Activated T-helper 17 cell treated with anti-CD3 and anti-CD28 coated beads, Interleukin-2, amount 50 U/mL, for 72 hours (primary cell): ENCODE measurements at places on chromosomes 6 and 20. TPM values are rescaled to one million over a fixed set of nuclear protein-coding genes. Genes with fewer than 3 reads are reported as not detected.

- ATAC-seq = no peak
Observed at GRCh38 chr6:90508753-90509152, 78.1 kb downstream of the MAP3K7 start.

DNA sequence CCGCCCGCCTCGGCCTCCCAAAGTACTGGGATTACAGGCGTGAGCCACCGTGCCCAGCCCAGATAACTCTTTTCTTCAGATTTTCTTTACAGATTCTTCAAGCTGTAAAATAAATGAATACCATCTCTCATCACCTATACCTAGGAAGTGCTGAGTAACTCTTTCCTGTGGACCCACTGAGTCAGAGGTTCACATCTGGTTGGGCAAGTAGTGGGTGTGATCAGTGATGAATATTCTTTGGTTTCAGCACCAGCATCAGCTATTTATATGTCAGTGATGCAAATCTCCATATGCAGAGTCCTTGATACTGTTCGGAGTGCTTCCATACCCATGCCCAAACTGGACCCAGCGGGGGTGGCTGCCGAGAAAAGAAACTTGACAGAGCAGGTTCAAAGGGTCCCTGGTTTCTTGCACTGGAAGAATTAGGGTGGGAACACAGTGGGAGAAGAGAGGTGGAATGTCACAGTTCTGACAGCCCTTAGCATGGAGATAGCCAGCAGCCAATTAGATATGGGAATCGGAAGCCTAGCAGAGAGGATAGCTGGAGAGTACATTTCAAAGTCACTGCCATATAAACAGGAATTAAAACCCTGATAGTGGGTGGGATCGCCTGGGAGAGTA is 64.9 kb upstream of the DDR1 start:
- peak; percentile 81 for ATAC-seq

DNA sequence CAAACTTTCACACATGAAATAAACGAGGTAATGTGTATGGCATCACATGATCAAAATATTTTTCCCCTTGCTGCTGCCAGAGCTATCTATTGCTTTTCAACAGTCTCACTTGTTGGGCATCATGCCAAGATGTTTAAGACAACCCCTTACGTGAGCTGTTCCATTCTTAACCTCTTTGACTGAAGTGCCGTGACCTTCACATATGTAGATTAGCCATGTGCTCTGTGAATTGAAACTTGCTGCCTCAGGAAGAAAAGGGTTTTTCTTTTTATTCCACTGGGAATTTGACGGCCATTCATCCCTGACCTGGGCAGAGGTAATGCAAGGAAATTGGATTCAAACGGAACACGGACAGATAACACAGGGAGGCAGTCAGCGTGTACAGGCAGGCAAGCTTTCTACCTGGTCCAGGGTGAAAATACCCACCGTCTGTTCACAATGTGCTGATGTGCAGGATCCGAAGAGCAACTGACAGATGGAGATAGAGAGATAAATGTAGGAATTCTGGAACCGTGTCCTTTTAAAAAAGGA is 14.2 kb downstream of the ARID1B start:
- peak; percentile 74 for ATAC-seq

DNA sequence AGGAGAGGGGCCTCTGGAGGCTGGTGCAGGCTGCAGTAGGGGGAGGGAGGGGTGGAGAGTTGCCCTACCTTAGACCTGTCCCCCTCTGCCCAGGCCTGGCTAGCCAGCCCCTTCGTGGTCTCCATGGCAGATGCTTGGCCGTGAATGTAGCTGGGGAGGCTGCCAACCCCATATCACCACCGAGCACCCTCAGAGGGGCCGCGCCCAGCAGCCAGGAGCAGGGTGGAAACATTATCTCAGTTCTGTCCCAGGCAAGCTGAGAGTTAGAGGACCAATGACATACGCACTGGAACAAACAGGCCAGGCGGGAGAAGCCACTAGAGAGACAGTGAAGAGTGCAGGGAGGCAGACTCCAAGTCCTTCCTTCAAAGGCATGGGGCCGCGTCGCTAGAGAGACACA is 66.5 kb downstream of the LRFN2 start:
- ATAC-seq = no peak

Gene NT5E
- 10.5 TPM for total RNA-seq

Gene SLC17A1
- not detected for total RNA-seq

Gene NFATC2
- 29.4 TPM for total RNA-seq
